ENCODE measurements at places on chromosomes 1 and 21. TPM values are rescaled to one million over a fixed set of nuclear protein-coding genes. Genes with fewer than 3 reads are reported as not detected.

DNA sequence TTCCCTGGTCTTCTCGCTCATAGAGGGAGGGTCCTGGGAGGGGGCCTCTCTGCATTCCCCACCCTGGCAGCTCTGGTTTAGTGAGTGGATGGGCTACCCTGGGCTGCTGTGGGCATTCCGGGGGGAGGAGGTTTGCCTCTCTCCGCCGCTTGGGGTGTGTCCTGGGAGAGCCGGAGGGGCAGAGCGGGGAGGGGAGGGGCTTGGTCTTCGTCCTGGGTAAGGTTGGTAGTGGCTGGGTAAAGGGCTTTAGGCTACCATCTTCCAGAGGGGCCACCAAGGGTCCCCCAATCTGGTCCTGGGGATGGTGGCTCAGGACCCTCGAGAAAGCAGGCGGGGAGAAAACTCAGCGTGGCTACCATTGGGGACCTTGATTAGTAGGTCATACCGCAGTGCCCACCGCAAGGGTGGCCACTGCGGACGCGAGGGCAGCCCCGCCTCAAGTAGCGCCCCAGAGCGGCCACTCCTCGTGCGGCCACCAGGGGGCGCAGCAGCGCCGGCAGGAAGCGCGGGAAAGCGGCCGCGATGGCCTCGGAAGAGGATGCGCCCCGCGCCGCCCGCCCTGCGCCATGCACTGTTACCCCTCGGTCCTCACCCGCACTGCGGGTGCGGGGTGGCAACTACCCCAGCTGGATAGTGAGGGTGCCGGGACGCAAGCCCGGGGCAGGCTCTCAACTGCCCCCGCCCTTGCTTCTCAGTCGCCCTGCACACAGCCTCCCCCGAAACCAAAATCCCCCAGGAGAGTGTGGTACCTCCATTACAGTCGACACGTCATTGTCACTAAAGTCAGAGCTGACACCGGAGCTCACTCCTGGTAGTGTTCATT, 44.1 kb upstream of the SLC25A33 start:
- DNase-seq, result no peak

DNA sequence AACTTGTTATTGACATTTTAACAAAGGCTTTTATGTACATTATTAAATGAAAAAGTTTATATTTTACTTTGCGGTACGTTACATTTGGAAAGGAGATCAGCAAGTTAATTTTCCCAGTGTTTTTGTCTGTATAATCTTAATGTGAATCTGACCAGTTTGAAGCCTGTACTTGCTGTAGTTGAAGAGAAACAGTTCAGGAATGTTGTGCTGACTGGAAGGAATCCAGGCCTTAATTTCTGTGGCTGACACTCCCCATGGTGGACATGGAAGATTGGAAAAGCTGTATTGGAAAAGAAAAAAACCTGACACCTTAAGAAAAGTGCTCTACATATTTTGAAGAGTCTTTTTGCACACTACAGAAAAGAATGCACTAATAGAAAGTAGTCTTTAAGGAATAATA, 15.5 kb downstream of the LEPR start:
- no peak for DNase-seq

Gene ANKRD35
- 2.4 TPM for total RNA-seq

Gene A3GALT2
- total RNA-seq, result not detected

Gene ABCG1
- total RNA-seq, result 7.9 TPM

DNA sequence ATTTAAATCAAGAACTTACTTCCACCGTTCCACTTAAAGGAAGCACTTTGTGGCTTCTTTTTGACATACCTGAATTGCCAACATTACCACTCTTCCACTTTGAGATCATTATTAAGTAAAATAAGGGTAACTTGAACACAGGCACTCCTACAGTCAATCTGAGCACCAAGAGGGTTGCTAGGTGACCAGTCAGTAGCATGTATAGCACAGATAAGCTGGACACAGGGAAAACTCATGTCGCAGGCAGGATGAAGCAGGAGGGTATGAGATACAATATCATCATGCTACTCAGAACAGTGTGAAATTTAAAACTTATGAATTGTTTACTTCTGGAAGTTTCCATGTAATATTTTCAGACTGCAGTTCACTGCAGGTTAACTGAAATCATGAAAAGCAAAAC, 47.0 kb upstream of the RAP1GAP start:
- no peak for DNase-seq

GRCh38 chr21:31557421-31558188, 101.9 kb upstream of the SOD1 start:
- no peak for DNase-seq

Gene PDPN
- 28.9 TPM for total RNA-seq

DNA sequence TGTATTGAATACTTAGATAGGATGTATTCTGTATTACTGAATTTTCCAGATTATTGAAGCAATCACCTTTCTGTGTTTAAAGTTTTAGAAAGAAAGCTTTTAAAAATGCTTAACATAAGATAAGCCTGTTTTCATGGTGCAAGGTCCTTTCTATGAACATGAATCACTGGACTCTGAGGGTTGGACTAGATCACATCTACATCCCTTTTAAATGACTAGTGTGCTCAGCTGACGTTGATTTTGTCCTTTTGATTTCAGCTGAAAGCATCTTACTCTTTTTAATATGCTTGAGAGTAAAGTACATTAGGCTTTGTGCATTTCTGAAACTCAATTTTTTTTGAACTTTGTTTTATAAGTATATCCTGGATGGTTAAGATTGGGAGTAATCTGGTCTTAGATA, 16.2 kb downstream of the MIER1 start:
- no peak for DNase-seq

All from right atrium auricular region (tissue), 2 donors.